ENCODE measurements at places on chromosomes 7 and 10.

GRCh38 chr7:102413091-102413490 lies 16.9 kb downstream of the PRKRIP1 start:
- no peak for DNase-seq

DNA sequence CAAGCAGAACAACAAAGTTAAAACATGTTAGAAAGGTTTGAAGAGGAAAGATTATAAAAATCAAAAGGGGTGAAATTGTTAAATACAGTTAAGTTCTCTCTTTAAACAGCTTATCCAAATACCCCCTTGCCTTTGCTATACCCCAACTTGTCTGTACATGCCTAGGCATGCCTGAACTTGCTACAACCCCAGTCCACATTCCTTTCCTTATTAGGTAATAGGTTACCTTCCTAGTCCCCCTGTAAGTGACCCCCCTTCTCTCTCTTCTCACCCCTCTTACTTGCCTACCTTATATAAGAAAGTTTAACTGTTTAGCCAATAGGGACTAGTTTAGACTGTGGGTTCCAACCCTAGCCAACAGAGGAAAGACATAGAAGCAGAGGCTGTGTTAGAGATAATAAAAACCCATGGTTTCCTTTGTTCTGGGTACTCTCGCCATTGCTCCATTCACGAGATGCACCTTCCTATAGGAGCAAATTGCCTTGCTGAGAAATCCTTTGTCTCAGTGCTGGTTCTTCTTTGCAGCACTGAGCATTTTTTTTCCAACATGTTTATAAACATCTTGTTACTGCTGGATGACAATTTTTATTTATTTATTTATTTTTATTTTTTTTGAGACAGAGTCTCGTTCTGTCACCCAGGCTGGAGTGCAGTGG lies 282.2 kb upstream of the GALNT17 start:
- DNase-seq = no peak

- DNase-seq = no peak
These were observed 399.8 kb downstream of the HTR7 start for GRCh38 chr10:90458054-90458453.

DNA sequence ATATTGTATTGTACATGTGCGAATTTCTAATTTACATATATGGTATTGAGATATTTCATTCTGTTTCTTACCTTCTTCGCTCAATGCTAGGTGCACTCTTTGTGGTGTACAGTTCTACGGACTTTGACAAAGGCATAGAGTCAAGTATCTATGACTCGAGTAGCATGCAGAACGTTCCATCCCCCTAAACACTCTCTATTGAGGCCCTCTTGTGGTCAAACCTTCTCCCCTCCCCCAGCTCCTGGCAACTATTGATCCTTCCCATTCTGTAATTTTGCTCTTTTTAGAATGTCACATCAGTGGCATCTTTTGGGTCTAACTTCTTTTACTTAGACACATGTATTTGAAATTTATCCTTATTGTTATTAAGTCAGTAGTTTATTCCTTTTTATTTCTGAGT lies 30.7 kb upstream of the GDF10 start:
- no peak for DNase-seq

- peak; percentile 32 for DNase-seq
These were observed 35.9 kb upstream of the AP5Z1 start for GRCh38 chr7:4739528-4739992.

DNA sequence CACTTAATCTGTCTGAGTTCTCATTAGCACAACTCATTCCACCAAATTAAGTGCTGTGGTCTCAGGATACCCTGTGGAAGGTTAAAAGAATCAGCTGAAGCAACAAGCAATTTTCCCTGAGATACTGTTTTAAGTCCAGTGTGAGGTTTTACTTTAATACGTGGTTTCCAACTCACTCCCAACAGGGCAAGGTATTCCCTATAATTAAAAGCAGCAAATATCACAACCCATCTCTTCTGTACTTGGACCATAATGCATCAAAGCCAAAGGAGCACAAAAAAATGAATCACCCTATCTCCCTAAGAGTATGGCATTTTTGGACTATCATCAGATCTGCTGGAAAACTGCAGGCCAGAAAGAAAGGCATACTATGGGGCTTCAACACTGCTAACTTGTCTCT lies 4.9 kb downstream of the CADPS2 start:
- DNase-seq = no peak

DNA sequence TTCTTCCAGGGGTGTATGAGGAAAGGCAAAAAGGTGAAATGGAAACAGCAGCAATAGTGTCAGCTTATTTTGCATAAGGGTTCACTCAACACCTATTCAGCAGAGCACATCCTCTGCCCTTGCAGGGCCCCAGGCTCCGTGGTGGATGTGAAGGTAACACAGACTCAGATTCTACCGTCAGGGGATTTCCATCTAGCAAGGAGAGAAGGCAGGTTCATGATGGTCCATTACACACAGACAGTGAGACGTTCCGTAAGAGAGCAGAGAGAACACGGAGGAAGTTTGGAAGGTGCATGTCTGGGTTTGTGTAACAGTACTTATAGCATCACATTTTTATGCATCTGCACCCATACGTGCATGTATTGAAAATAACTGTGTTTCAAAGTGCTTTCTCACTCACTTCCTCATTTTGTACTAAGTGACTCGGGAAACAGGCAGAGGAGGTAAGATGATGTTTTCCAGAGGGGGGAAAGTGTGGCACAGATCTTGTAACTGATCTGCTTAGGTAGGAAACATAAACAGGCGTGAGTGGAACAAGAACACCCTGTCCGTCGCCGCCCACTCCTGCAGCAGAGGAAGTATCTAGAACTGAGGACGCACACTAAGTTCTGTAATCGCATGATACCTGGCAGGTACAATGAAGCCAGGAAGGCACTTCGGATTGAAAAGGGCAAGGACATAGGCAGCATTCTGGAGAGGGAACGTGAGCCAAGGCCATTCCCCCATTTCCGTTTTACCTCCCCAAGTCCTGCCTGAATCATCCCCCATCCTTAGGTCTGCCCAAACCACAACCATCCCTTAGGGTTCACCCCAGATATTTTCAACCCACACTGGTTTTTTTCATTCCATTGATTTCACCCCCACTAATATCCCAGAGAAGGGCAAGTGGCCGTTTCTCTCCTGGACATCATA lies 1.0 kb upstream of the ENO4 start:
- DNase-seq = no peak

- DNase-seq = no peak
These were observed 67.4 kb downstream of the GBF1 start for GRCh38 chr10:102312683-102313082.

GRCh38 chr10:109894516-109894915 lies 28.8 kb downstream of the XPNPEP1 start:
- DNase-seq = no peak

DNA sequence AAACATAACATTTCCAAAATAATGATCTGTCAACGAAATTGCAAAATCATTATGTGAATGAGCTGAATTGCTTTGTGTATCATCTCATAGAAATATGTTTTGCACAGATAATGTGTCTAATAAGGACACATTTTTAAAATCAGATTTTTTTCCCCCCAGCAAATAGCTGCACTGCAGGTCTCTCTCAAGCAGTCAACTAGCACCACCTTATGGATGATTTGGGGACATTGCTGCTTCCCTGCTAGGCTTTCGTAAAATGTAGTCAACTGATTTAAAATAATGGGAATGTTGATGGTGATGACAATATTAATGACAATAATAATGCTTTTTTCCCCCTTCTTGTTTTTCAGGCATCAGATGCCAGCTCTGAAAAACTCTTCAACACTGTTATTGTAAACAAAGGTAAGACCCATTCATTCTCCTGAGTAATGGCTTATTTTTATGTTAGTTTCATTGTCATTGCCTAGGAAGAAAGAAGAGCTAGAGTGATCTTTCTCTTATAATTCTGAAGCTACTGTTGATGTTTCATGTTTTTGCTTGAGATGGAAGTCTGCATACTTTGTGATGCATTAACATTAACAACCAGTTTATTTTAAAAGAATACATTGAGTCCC lies 433.6 kb upstream of the GALNT17 start:
- DNase-seq = no peak

- no peak for DNase-seq
These were observed 31.6 kb upstream of the WAPL start for GRCh38 chr10:86553213-86553612.

- no peak for DNase-seq
These were observed at the start of gene TRIL for GRCh38 chr7:28958235-28958979. TSS of gene TRIL (minus strand) at chr7:28958330. CDS start at chr7:28958046, 284 bp downstream.

- no peak for DNase-seq
These were observed 542.5 kb downstream of the GATA3 start for GRCh38 chr10:8596929-8597472.
